ENCODE measurements at places on chromosomes 2 and 18. TPM values are rescaled to one million over a fixed set of nuclear protein-coding genes. Genes with fewer than 3 reads are reported as not detected.
A peak's percentile ranks its signal among the peaks of the same experiment; 100 is the strongest.

ERICH2 gene
- 3.9 TPM for total RNA-seq

- DNase-seq, result no peak
- no peak overlapping the region for H3K27ac ChIP-seq
- no peaks in the 10 kb centered on the region for H3K36me3 ChIP-seq
- H3K27me3 ChIP-seq, result no peaks in the 10 kb centered on the region
- H3K4me3 ChIP-seq, result no peak overlapping the region
Measured at GRCh38 chr18:3972291-3972930, 482.7 kb downstream of the DLGAP1 start.

GRCh38 chr18:47847635-47848034 is 82.8 kb downstream of the SMAD2 start:
- no peak overlapping the region for H3K27ac ChIP-seq
- no peak for DNase-seq
- H3K4me1 ChIP-seq, result no peaks in the 10 kb centered on the region
- no peak overlapping the region for H3K4me3 ChIP-seq

DNA sequence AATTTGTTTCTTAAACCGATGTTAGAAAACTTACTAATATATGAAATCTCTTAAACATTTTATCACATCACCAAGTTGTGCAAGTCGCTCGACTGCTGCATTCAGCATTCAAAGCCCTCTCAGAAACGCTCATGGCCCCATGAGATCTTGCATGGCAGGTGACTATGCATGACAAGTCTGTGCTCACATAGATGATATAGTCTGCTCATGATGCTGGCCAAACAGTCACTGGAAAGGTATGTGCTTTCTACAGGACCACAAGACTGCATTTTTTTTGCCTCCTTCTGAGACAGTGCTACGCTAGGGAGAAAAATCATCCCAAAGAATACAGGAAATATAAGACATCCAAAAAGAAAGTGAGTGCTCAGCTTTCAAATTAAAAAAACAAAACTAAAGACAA is 98.3 kb upstream of the ZBTB14 start:
- H3K27ac ChIP-seq, result no peak overlapping the region
- no peak for DNase-seq
- H3K4me3 ChIP-seq, result no peak overlapping the region
- H3K36me3 ChIP-seq, result peaks cover 14% of the 10 kb centered on the region

DNA sequence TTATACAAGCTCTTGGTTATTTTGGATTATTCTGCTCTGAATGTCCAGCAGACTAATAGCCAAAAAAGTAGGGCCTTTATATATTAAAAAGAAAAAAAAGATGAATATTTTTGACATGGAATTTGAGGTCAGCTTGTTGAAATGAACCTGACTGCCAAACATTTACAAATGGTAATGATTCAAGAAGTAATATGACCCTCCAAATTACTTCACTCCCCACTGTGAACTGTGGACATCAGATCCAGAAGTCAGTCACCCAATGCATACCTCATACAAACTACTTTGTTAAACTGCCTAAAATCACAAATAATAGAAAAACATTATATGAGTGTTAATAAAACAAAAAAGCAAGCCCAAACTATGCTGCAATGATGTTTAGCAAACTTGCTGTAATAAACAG is 10.0 kb downstream of the EPG5 start:
- no peaks in the 10 kb centered on the region for H3K27me3 ChIP-seq
- H3K27ac ChIP-seq, result no peak overlapping the region
- no peak overlapping the region for H3K4me3 ChIP-seq
- peaks cover 24% of the 10 kb centered on the region for H3K36me3 ChIP-seq
- no peak for DNase-seq

DNA sequence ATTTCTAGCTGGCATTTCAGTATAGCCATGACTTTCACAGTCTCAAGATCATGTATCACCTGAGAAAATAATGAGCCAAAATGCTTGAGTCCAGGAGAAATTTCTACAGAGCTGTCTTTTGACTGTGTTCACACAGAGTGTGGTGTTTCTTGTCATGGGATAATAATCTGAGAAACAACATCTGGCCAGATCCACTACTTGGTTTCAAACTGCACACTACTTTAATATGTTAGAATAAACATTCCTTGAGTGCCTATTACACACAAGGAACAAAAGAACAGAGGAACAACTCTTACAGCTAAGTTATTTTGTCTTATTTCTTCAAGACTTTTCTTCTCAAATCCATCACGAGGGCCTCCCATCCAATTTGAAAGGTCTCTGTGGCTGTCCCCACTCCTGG is 108.3 kb downstream of the SS18 start:
- no peak for DNase-seq
- H3K27ac ChIP-seq, result no peak overlapping the region
- no peaks in the 10 kb centered on the region for H3K4me1 ChIP-seq
- no peak overlapping the region for H3K4me3 ChIP-seq
- no peaks in the 10 kb centered on the region for H3K27me3 ChIP-seq

TANK gene
- 76.3 TPM for total RNA-seq

DNA sequence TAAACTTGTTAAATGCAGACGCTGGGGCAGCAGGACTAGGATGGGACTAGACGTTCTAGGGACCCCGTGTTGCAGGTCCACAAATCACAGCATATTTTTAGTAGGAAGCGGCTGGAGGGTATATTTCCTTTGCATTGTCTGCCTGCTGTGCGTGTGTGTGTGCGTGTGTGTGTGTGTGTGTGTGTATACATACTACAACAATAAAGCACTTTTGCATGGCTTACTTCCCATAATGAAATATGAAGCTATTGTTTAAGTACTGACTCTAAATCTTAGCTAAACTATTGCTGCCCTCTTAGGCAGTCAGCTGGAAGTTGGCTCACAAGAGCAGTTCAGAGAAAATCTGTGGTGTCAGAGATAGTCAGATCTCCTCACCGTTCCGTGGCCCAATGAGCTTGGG is 133.4 kb downstream of the CABLES1 start:
- H3K4me1 ChIP-seq, result peaks cover 6% of the 10 kb centered on the region
- no peaks in the 10 kb centered on the region for H3K27me3 ChIP-seq
- H3K27ac ChIP-seq, result no peak overlapping the region
- no peaks in the 10 kb centered on the region for H3K36me3 ChIP-seq
- DNase-seq, result no peak

CHRND gene
- total RNA-seq, result 0.10 TPM

NOSTRIN gene
- total RNA-seq, result 11.8 TPM

GRCh38 chr2:129775952-129776653 is 203.4 kb upstream of the RAB6C start:
- H3K4me1 ChIP-seq, result peaks cover 11% of the 10 kb centered on the region
- H3K4me3 ChIP-seq, result no peak overlapping the region
- no peak for DNase-seq
- H3K27me3 ChIP-seq, result no peaks in the 10 kb centered on the region
- no peaks in the 10 kb centered on the region for H3K36me3 ChIP-seq

DNA sequence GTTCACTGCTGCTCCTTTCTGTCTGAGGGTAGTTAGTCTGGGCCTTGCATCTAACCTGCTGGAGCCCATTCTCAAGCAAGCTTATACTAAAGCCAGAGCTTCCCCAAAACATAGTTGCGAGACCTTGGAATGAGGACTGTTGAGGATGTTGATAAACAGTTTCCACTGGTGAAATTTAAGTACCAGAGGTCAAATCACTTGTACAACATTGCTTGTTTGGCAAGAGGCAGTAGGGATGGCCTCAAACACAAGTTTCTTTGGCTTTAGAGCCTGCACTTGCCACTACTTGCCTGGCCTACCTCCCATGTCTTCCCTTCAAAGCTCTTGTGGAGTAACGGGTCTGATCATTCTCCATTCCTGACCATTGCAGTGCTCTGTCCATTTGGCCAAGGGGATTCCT is 262.7 kb downstream of the FHOD3 start:
- no peak overlapping the region for H3K27ac ChIP-seq
- H3K4me1 ChIP-seq, result peaks cover 3% of the 10 kb centered on the region
- no peaks in the 10 kb centered on the region for H3K36me3 ChIP-seq
- DNase-seq, result no peak
- no peaks in the 10 kb centered on the region for H3K27me3 ChIP-seq

GRCh38 chr2:221845021-221845365 is 272.9 kb upstream of the EPHA4 start:
- no peaks in the 10 kb centered on the region for H3K4me1 ChIP-seq
- H3K27me3 ChIP-seq, result no peaks in the 10 kb centered on the region
- H3K36me3 ChIP-seq, result no peaks in the 10 kb centered on the region
- H3K27ac ChIP-seq, result no peak overlapping the region

B3GNT7 gene
- total RNA-seq, result 5.2 TPM

- no peaks in the 10 kb centered on the region for H3K27me3 ChIP-seq
- H3K4me3 ChIP-seq, result no peak overlapping the region
- H3K27ac ChIP-seq, result no peak overlapping the region
Measured at GRCh38 chr18:36396190-36396589, 98.7 kb downstream of the FHOD3 start.

GRCh38 chr2:215003001-215003400 is 135.4 kb downstream of the ABCA12 start:
- H3K27me3 ChIP-seq, result no peaks in the 10 kb centered on the region
- peaks cover 3% of the 10 kb centered on the region for H3K4me1 ChIP-seq
- DNase-seq, result no peak
- no peak overlapping the region for H3K4me3 ChIP-seq
- H3K27ac ChIP-seq, result no peak overlapping the region

CENPO gene
- 12.7 TPM for total RNA-seq

IL1F10 gene
- not detected for total RNA-seq

ZDBF2 gene
- 40.5 TPM for total RNA-seq

- no peak for DNase-seq
- H3K27me3 ChIP-seq, result peaks cover 7% of the 10 kb centered on the region
- H3K27ac ChIP-seq, result peak overlapping the region; percentile 67
- no peak overlapping the region for H3K4me3 ChIP-seq
- peaks cover 10% of the 10 kb centered on the region for H3K36me3 ChIP-seq
Measured at GRCh38 chr2:205734436-205735037, 52.2 kb downstream of the NRP2 start.

- H3K4me1 ChIP-seq, result peaks cover 11% of the 10 kb centered on the region
- no peak overlapping the region for H3K27ac ChIP-seq
- peaks cover 2% of the 10 kb centered on the region for H3K27me3 ChIP-seq
- H3K36me3 ChIP-seq, result no peaks in the 10 kb centered on the region
- no peak for DNase-seq
Measured at GRCh38 chr2:60586081-60586480, 32.6 kb upstream of the BCL11A start.

DNA sequence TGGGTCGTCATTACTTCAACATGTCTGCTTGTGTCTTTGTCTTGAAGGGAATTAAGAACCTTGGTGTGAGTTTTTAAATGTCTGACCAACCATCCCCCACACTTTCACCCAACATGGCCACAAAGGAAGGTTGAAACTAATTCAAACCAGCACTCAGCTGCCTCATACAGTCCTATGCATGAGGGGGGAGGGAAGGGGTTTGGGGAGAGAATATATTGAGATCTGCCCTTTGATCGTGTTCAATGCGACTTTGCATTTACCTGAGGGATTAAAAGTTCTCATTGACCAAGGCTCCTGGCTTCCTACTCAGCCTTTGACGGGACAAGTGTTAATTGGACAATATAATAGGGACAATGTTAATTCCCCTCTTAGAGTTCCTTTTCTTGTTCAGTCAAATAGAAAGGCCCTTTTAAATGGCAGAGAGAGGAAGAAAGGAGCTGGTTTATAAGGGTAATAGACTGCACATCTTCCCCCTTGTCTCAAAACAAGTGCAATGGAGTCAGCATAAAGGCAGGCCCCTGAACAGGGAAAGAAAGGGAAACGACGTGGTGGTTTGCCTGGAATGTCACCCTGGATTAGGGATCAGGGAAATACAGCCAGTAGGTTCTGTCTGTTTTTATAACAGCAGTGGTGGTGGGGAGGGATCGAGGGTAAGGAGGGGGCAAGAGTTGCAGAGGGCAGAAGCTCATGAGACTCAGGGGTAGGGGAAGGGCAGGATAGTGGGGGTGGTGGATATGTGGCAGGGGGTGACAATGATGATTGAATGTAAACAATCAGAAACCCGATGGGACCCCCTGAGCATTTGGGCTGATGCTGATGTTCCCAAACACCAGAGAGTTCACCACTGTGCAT is 198.7 kb downstream of the MYCN start:
- no peaks in the 10 kb centered on the region for H3K27me3 ChIP-seq
- no peak for DNase-seq
- no peak overlapping the region for H3K4me3 ChIP-seq
- no peaks in the 10 kb centered on the region for H3K4me1 ChIP-seq
- H3K36me3 ChIP-seq, result no peaks in the 10 kb centered on the region
- H3K27ac ChIP-seq, result no peak overlapping the region

NXPH2 gene
- total RNA-seq, result 23.3 TPM

ESPNL gene
- total RNA-seq, result 0.50 TPM

ST6GAL2 gene
- total RNA-seq, result 49.0 TPM

DNA sequence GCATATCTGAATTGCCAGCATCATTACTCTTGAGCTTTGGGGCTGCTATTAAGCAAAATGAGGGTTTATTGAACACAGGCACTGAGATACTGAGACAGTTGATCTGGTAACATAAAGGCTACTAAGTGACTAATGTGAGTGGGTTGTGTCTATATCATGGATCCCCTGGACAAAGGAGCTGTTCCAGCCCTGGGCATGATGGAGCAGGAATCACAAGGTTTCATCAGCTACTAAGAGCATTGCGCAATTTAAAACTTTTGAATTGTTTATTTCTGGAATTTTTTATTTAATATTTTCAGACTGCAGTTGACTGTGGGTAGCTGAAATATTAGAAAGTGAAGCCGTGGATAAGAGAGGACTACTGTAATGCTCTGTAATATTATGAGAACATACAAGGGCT is 73.5 kb downstream of the MGAT5 start:
- no peaks in the 10 kb centered on the region for H3K27me3 ChIP-seq
- H3K4me1 ChIP-seq, result no peaks in the 10 kb centered on the region
- DNase-seq, result no peak
- H3K27ac ChIP-seq, result no peak overlapping the region

RTP5 gene
- total RNA-seq, result 1.9 TPM

ASB18 gene
- 0.39 TPM for total RNA-seq

- H3K27ac ChIP-seq, result no peak overlapping the region
- peaks cover 30% of the 10 kb centered on the region for H3K36me3 ChIP-seq
- no peak for DNase-seq
Measured at GRCh38 chr2:238097988-238098871, 1.9 kb upstream of the ESPNL start.

GRCh38 chr2:9675415-9676351 is 44.9 kb upstream of the YWHAQ start:
- peak overlapping the region; percentile 29 for H3K27ac ChIP-seq
- H3K4me3 ChIP-seq, result no peak overlapping the region
- H3K27me3 ChIP-seq, result no peaks in the 10 kb centered on the region
- peaks cover 12% of the 10 kb centered on the region for H3K4me1 ChIP-seq
- DNase-seq, result peak; percentile 30
- H3K36me3 ChIP-seq, result no peaks in the 10 kb centered on the region

ZNF532 gene
- 118 TPM for total RNA-seq

DNA sequence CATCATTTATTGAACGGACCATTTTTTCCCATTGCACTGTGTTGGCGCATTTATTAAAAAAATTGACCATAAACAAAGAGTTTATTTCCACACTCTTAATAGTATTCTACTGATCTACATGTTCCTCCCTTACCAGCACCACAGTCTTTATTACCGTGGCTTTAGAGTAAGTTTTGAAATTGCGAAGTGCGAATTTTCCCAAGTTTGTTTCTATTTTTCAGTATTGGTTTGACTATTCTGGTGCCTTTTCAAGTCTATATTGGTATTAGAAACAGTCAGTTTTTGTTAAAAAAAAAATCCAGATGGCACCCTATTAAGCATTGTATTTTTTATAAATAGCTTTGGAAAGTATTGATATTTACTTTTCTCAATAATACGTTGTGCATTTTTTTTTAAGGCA is 795.1 kb upstream of the HS6ST1 start:
- no peaks in the 10 kb centered on the region for H3K27me3 ChIP-seq
- no peaks in the 10 kb centered on the region for H3K36me3 ChIP-seq
- H3K27ac ChIP-seq, result no peak overlapping the region
- H3K4me1 ChIP-seq, result peaks cover 3% of the 10 kb centered on the region
- no peak for DNase-seq

Measured in spinal cord (tissue), 10 donors.